Stimulated activated naive CD4-positive, alpha-beta T cell (primary cell): ENCODE measurements at places on chromosomes 2 and 18.

- DNase-seq = no peak
Observed at GRCh38 chr18:62037989-62038778, 145.4 kb upstream of the RNF152 start.

- DNase-seq = no peak
Observed at GRCh38 chr18:62850619-62851306, 135.4 kb downstream of the PHLPP1 start.

DNA sequence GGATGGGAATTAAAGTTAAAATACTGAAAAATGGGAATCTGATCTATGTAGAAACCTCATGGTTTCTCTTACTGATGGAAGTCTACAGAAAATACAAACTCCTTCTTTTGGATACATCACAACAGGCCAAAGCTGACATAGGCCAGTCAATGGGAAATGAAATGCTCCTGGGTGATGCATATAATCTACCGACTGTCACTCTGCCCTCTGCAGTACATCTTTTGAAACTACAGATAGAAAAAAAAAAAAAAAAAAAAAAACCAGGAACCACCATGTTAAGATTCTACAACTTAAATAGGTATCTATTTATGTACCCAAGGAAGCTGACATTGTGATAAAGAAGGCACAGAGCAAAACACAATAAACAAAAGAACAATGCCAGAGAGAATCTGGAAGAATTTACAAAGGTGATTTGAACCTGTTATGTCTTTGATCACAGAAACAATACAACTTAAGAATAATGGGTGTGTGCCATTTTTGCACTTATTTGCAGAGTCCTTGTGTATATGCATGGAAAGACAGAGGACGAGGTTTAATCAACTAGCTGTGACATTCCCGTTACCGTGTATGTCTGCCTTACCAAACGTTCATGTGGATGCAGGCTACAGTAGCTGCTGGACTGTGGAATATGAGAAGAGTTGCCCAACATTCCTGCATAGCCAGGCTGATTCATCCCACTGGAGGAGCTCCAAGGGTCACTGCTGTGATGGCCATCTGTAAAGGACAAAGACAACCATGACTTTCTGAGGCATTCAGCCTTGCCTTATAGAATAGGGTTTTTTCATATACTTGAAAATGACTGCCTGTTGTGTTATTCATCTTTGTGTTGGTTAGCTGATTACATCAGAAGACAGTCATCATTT, 312.7 kb downstream of the TCF4 start:
- no peak for DNase-seq

DNA sequence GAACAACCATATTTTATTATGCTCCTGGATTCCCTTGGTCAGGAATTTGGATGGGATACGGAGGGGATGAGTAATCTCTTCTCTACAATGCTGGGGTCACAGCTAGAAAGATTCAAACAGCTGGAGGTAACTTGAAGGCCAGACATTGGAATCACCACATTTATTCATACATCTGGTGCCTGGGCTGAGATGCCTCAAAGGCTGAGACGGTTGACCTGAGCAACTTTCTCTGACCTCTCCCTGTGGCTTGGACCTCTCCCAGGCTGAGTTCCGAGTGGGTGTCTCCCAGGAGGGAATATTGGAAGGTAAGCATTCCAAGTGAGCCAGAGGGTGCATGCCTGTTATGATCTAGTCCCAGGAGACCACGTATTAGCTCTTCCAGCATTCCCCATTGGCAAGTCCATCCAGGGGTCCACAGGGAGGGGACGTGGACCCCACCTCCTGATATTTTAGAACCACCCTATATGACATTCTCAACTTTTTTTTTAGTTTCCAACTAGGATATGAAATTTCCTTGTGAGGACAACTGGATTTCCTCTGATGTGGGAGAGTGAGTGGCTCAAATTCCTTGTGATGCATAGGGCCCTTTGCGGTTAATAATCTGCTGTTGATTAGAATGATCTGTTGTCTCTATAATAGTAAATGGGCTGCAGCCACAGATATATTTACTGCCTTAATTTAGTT, 101.8 kb downstream of the MRPS9 start:
- DNase-seq = no peak

DNA sequence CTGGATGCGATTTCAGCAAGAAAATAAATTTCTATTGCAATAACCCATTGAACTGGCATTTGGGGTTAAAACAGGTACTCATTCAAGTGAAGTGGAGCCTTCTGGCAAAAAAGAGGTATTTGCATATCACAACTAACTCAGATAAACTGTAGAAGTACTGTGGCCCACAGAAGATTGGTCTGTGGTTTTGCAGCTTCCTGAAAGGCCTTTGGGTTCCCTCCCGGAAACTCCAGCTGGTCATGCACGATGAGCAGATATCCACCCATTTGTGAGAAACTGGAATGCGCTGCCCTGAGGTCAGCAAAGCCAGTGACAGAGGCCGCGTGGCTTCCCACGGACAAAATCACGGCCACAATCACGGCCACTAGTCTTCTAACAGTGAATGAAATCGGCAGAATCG, 106.3 kb downstream of the EPHA4 start:
- no peak for DNase-seq

GRCh38 chr2:14804902-14805301, 172.4 kb downstream of the LRATD1 start:
- DNase-seq = no peak

DNA sequence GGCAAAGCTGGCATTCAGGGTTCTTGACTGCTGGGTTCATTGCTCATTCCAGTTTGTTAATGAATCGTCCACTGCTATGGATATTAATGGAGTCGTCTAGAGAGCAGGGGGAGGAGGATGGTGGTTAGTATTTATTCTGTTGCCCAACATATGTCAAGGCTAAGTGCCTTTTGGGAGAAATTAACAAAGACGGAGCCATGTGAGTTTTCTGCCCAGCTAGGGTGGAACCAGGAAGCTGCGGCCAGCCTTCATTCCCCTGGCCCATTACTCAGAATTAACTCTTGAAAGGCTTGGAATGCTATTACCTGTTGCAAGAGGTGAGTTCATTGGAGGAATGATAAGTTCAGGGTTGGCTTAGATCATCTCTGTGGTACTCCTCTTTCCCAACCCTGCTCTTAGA, 19.3 kb downstream of the IGFBP2 start:
- no peak for DNase-seq

DNA sequence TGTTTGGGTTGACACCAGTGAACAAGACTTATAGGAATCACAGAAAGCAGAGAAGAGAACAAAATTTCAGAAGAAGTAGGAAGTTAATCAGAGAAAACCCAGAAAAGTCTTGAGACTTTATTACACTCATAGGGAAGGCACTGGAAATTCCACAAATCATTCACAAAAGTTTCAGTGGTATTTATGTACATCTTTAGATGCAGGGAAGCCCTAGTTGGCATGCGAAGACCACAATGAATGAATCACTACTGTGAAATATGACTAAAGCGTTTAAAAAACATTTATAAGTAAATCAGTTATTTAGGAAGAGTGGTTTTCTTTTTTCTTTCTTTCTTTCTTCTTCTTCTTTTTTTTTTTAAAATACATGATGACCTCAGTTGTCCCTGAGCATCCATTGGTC, 105.1 kb downstream of the NUP35 start:
- DNase-seq = no peak

- no peak for DNase-seq
Observed at GRCh38 chr2:115946891-115947290, 1504.5 kb downstream of the DPP10 start.

DNA sequence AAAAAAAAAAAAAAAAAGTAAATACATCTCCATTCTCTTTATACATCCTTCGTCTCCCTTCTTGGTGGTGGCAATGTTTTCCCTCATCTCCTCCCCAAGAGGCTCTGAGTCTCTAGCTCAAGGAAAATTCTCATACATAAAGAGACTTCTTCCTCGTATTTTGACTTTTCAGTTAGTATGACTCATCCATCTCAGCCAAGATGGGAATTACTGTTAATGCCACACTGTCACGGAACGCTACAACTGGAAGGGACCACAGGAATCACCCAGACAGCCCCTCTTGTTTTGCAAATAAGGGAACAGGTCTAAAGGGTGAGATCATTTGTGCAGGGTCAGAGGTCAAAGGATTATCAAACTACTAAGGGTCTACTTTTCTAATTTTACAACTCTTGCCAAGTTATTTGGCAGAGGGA, 19.5 kb downstream of the NFE2L2 start:
- no peak for DNase-seq

DNA sequence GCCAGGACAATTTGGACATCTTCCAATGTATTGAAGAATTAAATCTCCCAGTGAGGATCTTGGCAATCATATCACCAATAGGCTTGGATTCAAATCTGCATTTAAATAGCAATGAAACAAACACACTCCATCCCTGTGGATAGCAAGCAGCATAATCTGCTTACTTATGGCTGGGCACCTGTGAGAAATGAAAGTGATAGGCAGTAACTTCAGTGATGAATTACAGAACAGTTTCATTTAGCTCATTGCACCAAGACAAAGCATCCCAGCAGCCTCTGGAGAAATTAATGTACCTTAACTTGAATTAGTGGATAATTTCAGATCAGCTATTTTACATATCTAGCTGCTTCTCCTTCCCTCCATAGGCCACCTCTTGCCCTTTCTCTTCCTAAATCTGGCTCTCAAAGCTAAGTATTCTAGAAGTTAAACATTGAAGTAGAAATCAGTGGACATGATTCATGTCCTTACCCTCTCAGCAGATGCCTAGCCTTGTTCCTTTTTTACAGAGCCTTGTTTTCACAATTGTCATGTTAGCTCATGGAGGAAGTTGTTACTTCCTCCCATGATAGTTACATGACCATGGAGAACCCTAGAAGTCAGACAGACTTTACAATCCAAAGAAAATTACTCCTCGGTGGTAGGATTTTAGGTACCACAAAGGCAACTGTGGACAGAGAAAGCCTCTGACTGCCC, 88.5 kb upstream of the TACR1 start:
- DNase-seq = no peak

GRCh38 chr2:5725794-5726463, 33.7 kb downstream of the SOX11 start:
- DNase-seq = no peak

DNA sequence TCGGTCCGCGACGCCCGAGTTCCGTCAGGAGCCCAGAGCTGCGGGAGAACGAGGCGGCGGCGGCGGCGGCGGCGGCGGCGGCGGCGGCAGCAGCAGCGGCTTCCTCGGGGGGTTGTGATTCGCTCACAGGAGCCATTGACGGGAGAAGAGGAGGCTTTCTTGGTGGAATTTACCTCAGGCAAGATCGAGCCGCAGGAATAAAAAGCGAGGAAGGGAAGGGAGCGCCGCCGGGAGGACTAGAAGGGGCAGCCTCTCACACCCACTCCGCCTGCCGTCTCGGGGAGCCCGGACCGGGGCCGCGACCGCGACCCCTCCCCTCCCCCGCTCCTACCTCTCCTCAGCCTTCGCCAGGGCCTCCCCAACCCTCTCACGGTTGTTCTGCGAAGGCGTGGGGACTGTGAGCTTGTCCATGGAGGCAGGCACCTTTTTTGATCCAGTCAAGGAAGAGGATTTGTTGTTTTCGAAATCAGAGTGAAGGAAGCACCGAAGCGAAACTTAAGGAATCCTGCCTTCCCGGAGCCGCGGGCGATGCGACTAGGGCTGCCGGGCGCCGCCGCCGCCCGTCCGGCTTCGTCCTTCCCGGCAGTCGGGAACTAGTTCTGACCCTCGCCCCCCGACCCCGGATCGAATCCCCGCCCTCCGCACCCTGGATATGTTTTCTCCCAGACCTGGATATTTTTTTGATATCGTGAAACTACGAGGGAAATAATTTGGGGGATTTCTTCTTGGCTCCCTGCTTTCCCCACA, 506 bp downstream of the BMPR2 start:
- DNase-seq = peak; percentile 82

DNA sequence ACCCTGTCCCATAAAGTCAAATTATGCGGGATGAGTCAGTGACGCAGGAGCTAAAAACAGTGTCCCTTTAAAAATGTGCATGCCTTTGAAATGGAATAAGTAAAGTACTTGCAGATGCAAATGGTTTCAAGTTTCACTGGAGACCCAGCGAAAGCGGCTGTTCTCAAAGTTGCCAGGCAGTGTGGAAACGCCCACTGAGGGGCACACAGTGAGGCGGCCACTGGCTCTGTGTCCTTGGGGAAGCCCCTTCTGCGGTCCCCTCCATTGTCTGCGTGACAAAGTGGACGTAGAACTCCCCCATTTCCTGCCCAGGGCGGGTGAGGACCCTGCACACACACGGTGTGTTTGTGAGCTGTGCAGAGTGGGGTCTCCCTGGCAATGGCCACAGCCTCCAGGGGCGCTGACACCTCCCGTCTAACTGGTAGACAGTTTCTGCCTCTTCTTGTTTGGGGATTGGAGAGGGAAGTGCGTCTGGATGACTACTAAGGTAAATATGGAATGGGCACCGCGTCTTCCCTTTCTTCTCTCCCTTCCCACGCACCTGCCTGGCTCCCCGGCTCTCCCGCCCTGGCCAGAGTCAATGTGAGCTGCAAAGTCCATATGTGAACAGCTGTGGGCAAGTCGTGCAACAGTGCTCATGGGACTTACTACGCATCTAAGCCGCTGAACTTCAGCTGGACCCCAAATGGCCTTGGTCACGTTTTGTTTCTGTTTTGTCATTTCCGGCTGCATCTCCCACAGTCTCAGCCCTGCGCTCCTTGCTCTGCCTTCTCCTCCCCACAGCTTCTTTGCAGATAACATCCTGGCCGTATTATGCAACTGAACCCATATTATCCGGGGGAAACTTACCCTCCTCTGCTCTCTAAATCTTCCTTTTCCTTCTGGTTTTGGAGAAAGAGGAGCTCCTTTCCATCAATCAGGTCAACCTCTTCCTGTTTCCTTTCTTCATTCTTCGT, 33.7 kb upstream of the ZNF516 start:
- DNase-seq = no peak

DNA sequence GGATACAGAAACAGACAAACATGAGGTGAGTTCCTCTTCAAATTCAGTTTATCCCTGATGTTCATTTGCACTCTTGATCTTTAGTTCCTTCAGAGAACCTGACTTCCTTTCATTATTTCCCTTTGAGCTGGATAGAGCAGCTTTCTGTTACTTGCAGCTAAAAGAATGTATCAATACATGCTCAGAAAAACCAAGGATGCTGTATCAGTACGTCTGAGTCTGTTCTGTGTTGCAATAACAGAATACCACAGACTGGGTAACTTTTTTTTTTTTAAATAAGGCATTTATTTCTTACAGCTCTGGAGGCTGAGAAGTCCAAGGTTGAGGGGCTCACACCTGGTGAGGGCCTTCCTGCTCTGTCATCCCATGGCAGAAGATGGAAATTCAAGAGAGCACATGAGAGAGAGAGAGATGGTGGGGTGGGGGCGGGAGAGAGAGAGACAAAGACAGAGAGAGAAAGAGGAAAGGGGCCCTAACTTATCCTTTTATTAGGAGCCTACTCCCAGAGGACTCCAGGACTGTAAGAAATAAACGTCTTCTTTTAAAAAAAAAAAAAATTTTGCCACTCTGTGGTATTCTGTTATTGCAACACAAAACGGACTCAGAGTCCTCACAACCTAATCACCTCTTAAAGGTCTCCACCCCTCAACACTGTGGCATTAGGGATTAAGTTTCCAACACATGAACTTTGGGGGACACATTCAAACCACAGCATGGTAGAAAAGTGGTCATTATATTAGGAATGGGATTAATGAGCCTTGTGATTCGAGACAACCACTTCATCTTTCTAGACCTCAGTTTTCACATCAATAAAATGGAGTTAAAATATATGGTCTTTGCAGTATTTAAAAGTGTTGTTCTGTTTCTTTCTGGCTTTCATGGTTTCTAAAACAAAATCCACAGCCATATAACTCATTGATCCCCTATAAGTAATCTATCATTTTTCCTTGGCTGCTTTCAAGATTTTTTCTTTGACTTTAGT, 18.4 kb upstream of the SELENOI start:
- no peak for DNase-seq

GRCh38 chr2:120846406-120847095, 110.9 kb downstream of the GLI2 start:
- no peak for DNase-seq
